CD8-positive, alpha-beta memory T cell (primary cell): ENCODE measurements at places on chromosomes 1 and 21.

DNA sequence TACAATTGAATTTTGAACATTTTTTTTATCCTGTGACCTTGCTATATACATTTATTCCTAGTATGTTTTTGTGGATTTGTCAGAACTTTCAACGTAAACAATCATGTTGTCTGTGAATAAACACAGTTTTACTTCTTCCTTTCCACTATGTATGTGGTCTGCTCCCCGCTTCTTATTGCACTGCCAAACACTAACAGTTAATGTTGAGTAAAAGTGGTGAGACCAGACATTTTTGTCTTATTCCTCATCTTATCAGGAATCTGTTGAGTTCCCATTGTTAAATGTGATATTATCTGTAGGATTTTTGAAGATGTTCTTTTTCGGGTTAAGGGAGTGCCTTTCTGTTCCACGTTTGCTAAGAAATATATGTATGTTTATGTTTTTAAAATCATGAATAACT, 45.9 kb downstream of the CAMSAP2 start:
- no peak for DNase-seq

DNA sequence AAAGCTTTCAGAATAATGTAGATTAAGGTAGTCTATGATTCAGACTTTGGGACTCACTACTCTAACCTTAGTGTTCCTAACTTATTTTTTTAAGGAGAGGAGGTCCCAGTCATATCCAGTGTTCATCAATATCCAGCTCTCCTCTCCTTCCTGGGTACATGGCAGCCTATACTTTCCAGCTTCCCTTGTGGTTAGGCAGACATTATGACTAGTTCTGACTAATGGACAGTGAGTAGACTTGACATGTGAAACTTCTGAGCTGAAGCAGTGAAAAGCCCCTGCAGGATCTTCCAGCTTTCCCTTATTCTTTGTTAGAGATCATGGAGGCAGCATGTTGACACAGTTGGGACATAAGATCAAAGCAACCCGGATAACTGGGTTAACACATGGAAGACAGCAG, 144.2 kb downstream of the PTPRU start:
- no peak for DNase-seq

DNA sequence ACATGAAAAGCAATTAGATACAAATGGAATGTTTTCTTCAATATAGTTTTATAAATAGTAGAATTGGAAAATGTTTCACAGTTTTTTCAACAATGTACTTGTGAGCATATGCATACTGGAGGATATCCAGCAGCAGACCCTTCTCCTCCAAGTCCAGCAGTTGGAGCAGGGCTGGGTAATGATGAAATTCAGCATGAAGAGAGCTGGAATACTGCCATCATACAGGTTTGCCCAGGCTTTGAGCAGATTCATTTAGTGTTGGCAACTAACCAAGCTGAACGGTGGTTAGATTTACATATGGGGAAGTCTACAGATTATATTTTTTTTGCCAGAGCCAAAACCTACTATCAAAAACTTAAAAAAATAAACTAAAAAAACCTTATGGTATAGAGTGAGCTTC, 38.3 kb downstream of the WDR3 start:
- DNase-seq = no peak

DNA sequence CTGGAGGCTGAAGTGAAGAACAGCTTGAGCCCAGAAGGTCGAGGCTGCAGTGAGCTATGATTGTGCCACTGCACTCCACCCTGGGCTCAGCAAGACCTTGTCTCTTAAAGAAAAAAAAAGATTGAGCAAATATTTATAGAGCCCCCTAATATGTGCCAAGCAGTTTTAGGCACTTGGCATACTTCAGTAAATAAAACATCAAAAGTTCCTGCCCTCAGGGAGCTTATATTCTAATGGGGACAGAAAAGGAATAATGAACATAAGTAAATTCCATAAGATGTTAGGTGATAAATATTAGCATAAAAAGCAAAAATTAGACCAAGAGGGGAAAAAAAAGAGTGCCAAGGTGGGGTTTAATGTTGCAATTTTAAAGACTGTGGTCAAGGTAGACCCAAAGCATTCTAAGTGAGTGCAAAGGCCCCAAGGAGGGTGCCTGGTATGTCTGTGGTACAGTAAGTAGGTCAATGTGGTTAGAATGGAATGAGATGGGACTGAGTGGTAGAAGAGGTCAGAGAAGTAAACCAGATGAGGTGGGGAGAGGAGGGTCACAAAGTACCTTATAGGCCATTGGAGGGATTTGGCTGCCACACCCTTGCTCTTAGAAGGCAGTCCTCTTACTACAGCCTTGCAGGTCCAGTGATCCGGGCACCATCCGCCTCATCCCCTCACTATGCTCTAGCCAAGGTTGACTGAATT, 2.2 kb upstream of the TOE1 start:
- no peak for DNase-seq

DNA sequence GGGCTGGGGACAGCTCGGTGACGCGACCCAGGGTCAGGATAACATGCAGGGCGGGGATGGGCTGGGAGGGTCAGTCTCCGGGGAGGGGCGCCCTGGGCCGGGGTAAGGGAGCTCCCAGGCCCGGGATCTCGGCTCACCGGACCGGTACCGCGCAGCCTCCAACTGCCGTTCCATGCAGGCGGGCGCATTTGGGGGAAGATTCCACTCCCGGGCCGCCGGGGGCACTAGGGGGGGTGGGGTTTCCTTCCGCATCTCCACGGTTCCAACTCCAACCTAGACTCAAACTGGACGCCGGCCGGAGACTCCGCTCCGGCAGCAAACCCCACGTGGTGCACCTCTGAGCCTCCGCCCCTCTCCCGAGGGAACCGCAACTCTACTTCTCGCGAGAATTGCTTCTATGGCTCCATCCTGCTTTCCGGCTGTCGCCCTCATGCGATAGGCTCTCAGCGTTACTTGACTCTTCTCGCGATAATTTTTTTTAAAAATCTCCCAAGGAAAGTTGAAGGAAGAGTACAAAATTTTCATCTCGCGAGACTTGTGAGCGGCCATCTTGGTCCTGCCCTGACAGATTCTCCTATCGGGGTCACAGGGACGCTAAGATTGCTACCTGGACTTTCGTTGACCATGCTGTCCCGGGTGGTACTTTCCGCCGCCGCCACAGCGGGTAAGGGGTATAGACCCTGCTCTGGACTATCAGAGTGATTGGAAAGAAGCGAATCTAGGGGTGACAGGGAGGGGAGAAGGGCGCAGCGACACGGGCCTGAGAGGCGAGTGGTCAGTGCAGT, at the start of the genes ATP5PB and WDR77:
TSS of gene ATP5PB (plus strand) at position 547 of the 785 bp plus-strand sequence. CDS start at position 625, 78 bp downstream.
TSS of gene WDR77 (minus strand) at position 339 of the 785 bp plus-strand sequence. CDS start at position 252, 87 bp downstream.
- DNase-seq = peak; percentile 88

GRCh38 chr1:34742667-34743270, 12.1 kb upstream of the GJB5 start:
- peak; percentile 73 for DNase-seq

- DNase-seq = no peak
Observed at GRCh38 chr1:206672844-206673758, 11.6 kb upstream of the MAPKAPK2 start.

GRCh38 chr1:39643705-39644104, 4.3 kb upstream of the HEYL start:
- no peak for DNase-seq

DNA sequence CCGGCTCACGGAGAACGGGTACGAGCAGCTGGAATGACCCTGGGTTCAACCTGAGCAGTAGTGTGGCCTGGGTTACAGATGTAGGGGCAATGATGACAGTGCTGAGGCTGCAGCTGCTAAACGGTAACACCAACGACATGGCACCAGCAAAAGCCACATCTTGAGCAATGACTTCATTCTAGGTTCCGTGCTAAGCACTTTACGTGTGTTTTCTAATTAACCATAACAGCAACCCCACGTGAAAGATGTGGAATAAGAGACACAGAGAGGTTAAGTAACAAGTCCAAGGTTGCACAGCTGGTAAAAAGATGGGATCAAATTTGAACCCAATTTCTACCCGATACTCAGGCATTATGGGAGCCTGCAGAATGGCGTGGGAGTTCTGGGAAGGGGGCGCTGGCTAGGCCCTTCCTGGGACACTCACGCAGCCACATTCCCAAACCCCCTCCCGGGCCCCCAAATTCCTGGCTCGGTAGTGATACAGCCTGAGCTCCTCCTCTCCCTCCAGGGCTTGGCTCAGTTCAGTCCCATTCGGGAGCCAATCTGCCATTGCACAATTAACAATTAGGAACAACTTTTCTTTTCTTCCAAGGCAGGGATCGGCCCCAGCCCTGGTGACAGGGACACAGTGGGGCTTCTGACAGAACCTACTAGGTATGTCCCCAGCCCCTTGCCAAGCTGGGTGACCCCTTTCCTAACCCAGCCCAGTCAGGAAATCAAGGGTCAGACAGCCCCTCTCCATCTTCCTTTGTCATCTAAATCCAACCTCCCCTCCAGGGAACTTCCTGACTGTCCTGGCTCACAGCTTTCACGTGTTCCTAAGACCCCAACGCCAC, 23.8 kb upstream of the ECE1 start:
- DNase-seq = no peak

GRCh38 chr1:34696230-34696629, 58.6 kb upstream of the GJB5 start:
- no peak for DNase-seq

DNA sequence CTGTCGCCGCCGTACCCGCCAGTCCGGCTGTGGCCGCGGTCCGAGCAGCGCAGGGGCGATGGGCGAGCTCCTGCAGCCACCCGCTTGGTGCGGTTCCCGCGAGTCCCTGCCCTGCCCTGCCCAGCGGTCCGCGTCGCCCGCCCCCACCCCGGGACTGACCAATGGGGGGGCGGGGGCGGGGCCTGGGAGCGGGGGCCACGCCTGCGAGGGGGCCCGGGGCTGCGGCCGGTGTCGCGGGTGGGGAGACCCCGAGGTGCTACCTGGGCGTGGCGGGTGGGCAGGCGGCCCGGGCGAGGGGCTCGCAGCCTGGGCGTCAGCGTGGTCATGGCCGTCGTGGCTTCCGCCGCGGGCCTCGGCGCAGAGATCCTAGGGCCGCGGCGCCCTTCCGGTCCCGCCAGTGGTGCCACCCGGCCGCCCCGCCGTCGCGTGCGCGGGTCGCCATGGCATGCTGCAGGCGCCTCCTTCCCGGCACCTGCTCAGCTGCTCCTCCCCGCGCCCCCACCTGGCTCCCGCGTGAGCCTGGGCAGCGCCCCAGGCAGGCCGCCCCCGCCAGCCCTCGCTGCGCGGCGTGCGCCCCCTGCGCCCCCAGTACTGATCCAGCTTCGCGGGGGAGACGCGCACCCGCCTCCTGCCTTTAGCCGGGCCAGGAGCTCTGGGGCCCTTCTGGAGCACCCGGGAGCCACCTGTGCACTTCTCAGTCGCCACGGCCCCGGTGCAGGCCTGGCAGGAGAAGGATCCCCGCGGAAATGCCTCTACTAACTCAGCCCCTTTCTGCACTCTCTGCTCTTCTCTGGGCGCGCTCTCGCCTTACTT, at the start of gene BMP8B:
TSS of gene BMP8B (minus strand) at position 108 of the 813 bp plus-strand sequence. CDS start 380 bp downstream, outside the sequence.
- DNase-seq = peak; percentile 38

DNA sequence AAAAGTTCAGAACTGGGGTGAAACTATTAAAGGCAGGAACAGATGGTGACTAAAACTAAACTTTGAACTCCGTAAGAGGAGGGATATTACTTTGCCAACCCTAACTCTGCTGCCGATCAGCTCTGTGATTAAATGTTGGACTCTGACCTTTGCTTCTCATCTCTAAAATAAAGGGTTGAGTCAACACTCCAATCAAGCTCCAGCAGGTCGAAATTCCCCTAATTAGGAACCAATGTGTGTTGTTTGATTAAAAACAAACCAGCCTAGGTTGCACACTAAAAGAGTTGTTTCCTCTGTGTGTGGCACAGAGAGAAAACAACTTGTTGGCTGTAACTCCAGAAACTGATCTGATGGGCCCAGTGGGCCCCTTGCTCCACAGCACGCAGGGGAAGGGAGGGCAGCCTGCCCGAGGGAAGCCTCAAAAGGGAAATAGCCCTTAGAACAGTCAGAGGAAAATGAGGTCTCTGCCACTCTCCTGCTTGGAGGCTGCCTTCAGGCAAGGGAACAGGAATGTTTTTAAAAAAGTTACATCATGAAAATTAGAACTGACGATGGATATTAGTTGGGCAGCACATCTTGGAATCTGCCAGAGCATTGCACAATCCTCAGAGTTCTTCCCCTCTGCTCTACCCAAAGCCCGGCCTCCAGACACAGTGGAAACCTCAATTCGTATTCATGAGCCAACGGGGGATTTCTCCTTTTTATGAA, 69.3 kb downstream of the KCTD3 start:
- DNase-seq = no peak
